ENCODE measurements at places on chromosomes 12 and 14. TPM values are rescaled to one million over a fixed set of nuclear protein-coding genes. Genes with fewer than 3 reads are reported as not detected.

The ATXN3 gene
- total RNA-seq, result 27.2 TPM

The DLGAP5 gene
- not detected for total RNA-seq

The INF2 gene
- total RNA-seq, result 42.2 TPM

The CYP27B1 gene
- 2.2 TPM for total RNA-seq

The HOXC9 gene
- not detected for total RNA-seq

The PAX9 gene
- not detected for total RNA-seq

The KRT80 gene
- total RNA-seq, result not detected

All from CD8-positive, alpha-beta T cell (primary cell).